ENCODE measurements at places on chromosomes 2 and 18.

DNA sequence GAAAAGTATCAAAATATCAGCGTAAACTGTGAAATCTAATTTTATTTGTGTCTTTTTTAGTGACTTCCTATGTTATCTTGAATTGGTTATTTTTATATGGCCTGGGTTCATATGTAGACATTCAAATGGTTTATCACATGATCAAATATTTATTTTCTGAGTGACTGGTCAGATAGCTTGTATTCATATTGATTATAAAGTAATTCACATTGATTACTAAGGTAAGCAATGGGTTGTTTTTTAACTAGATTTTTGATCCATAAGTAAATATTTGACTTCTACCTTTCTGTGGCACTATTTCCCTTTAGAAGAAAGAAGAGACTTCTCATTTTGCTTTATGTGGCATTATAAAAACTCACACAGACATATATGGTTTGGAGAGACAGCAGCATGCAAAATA is 260.5 kb downstream of the TCF4 start:
- no peak for DNase-seq

- peak; percentile 82 for DNase-seq
These were observed 163.8 kb downstream of the FAM210A start for GRCh38 chr18:13562494-13563029.

DNA sequence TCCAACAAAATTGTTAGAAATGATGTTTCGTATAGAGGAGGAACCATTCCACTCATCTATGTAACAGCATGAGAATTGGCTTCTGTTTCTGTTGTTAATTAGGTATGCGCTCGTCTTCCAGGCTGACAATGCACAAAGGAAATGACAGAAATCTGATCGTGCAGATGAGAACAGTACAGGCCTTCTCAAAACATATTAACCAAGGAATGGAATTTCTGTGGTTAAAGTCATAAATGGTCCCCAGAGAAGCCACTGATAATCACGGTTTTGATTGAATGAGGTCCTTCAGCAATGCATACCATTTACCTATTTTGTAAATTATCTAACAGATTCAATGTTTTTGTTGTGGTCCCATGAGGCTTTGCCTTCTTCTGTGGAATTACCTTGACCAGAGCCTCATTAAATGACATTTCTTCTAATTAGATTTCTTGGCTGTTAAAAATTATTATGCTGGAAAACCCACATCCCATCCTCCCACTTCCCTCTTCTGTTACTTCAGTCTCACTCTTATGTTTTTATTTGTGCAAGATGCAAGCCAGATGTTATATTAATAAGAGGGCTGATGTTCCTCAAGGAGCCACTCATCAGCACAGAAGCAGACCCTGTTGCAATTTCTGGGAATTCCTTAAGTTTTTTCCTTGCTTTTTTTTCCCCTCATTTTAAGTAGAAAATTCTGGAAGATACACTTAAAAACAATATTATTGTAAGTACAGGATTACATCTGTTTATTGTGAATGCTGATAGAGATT is 395.8 kb downstream of the PID1 start:
- no peak for DNase-seq

DNA sequence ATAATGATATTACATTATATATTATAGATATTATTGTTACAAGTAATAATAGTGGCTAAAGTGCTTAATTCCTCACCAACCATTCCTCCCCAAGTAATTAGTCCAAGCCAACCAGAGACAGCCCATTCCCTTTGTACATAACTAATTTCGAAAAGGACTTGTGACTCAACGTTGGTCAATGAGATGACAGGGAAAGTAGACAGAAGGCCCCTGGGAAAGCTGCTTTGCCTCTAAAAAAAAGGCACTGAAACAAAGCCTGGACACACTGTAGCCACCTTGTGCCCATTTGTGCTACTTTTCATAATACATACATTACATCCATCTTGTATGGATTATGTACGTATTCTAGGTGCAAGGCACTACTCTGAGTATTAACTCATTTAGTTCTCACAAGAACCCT is 28.8 kb downstream of the COLEC12 start:
- DNase-seq, result no peak

- DNase-seq, result no peak
These were observed 207.5 kb upstream of the EPHA4 start for GRCh38 chr2:221779614-221780067.

- no peak for DNase-seq
These were observed 8.2 kb downstream of the BIN1 start for GRCh38 chr2:127098711-127099110.

DNA sequence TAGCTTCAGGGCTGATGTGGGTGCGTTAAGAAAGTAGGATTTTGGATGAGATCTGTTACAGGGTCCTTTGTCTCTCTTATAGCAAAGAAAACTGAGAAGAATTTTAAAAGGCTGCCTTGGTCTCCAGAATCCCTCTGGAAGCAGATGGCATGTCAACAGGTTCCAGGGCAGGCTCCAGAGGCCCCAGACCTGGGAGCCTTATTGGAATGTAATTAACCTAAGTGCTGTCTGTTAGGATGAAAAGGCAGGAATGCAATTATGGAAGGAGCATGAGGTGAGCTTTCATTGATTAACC is 97.2 kb upstream of the PKDCC start:
- no peak for DNase-seq

GRCh38 chr2:152693033-152693432 is 24.2 kb downstream of the PRPF40A start:
- no peak for DNase-seq

- DNase-seq, result peak; percentile 22
These were observed at the start of gene ARHGEF4 for GRCh38 chr2:130836501-130837174. Gene ARHGEF4 (plus strand): TSS chr2:130836914. CDS start chr2:130836954, 40 bp downstream.

GRCh38 chr2:193199322-193199721 is 1004.6 kb upstream of the TMEFF2 start:
- no peak for DNase-seq

GRCh38 chr2:57563015-57563414 is 483.6 kb upstream of the VRK2 start:
- DNase-seq, result no peak

- no peak for DNase-seq
These were observed 25.3 kb downstream of the FSHR start for GRCh38 chr2:49129034-49129433.

GRCh38 chr2:237575869-237576862 is 9.8 kb downstream of the PRLH start:
- DNase-seq, result no peak

DNA sequence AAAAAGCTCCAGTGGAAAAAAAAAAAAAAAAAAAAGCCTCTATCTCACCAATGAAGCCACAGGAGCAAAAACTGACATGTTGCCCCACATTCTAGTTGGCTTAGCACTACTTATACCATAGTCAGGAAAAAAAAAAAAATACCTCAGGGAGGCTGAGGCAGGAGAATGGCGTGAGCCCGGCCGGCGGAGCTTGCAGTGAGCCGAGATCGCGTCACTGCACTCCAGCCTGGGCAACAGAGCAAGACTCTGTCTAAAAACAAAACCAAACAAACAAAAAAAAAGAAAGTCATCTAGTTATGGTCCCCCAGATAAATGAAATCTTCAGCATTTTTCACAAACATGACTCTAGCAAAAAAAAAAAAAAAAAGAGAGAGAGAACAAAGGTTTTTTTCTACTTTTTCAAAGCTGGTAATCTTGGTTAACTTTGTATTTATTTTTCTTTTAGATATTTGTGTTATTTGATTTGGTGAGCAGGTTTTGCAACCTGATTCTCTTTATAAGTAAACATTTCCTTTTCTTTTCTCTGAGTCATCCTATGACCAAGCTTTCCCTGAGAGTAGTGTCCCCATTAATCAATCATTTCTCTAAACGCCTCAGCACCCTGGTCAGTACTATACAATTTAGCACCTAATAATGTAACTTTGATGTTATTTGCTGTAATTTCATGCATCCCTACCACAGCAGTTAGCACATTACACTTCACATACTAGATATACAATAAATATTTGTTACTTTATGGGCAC is 273.7 kb upstream of the PIK3C3 start:
- no peak for DNase-seq

GRCh38 chr2:40155728-40156127 is 296.2 kb downstream of the SLC8A1 start:
- DNase-seq, result no peak

DNA sequence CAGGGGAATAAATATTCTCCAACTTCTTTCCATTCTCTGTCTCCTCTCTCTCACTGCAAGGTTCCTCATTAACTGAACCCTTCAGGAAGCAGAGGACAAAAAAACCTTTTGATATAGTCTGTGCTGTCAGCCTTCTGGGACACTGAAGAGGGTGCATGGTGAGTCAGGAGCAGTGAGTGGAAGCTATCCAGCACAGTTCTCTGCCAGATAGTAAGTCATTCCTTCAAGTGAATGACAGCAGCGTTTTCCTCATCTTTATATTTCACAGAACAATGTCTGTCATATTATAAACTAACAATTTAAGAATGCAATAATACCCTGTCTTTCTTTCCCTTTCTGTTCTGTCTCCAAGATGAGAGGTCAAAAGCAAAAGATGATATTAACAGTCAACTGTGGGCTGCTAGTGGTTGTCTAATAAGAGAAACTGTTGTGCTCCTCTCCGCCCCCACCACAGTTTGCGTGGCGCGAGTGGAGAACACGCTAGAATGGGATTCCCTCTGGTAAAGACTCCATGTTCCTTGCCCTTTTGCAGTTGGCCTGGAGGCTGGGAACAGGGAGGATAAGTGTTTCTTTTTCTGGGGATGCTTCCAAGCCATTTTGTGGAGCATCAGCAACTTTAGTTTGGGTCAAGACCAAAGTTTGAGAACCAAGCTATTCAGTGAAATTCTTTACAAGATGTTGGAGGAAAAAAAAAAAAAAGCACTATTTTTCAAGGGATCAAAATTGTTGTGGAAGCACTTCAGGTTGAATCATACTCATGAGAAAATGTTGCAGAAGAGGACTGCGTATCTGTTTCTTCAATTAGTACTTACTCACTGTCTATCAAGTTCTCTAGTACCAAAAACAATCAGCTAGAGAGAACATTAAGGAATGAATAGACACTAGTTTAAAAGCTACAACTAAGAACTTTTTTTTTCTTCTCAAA is 430.2 kb downstream of the SETBP1 start:
- no peak for DNase-seq

GRCh38 chr18:27206411-27206810 is 21.3 kb upstream of the CHST9 start:
- DNase-seq, result no peak

DNA sequence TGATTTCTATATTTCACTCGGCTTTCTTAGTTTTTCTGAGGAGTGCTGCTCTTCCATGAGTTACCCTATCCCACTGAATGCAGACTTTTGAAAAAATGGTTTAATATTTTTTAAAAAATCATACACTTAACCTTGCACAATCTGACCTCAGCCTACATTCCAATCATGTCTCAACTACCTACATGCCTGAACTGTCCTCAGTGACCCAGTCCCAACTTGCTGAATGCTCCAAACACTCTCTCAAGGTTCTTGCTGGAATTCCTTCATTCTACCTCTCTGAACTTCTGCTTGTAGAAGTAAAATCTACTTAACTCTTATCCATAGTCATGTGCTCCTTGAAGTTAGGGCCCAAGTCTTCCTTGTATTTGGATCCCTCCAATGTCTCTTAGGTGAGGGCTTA is 181.6 kb downstream of the XIRP2 start:
- DNase-seq, result no peak

DNA sequence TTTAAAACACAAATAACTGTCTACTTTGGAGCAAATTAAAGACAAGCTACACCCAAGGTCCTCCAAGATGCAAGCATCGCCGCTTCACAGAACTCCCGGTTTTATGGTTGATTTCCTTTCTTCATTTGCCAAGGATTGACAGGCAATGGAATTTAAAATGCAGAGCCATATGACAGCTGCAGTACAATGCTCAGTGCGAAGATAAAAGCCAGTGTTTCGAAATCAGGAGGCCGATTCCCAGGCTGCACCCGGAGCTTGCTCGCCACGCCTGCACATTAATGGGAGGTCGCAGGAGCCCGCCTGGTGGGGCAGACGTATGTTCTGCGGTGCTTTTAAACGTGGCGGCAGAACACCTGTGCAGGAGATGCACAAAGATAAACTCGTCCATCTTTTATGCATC is 727.6 kb upstream of the SOX11 start:
- DNase-seq, result no peak

GRCh38 chr2:45524016-45524415 is 87.1 kb downstream of the SRBD1 start:
- no peak for DNase-seq

GRCh38 chr2:235135990-235136561 is 184.3 kb downstream of the SH3BP4 start:
- DNase-seq, result peak; percentile 52

DNA sequence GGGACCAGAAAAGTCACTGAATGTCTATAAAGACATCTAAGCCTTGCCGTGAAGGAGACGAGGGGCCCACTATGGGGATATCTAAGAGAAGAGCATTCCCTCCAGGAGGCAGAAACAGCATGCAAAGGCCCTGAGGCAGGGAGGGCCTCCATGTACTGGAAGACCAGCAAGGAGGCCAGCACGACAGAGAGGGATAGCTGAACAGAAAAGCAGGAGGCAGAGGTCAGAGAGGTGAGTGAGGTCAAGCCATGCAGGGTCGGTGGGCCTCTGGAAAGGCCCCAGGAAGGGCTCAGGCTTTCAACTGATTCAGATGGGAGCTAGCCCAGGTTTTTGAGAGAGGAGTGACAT is 5.7 kb downstream of the TRABD2A start:
- DNase-seq, result no peak

Measured in stimulated activated CD4-positive, alpha-beta T cell treated with anti-CD3 and anti-CD28 coated beads, TNF-alpha, amount 100 ng/mL, for 24 hours (primary cell).